Hepatocyte (in vitro differentiated cells): ENCODE measurements at places on chromosomes 11 and 22.

DNA sequence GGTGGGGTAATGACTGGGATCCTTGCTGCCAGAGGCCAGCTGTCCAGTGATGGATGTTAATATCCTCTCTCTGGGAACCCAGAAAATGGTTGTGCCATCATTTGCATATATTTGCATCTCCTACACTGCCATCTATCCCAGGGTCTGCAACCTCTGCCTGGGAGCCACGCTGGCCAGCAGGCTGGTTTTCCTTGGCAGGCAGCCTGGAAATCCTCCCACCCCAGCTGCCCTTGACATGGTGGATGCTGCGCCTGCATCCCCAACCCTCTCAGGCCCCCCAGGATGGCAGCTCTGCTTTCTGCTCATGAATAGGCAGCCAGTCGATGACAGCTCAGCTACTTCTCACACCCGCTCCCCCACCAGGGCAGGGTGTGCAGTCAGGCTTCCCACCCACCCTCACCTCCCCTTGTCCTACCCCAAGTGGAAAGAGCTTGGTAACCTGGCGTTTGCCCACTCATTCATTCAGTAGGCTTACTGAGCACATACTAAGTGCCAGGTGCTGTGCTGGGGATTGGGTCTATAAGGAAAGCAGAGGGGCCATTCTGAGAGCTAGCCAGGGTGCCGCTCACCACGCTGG is 202.5 kb downstream of the TRIM29 start:
- DNase-seq: no peak

- DNase-seq: no peak
These were observed 132.9 kb downstream of the BBOX1 start for GRCh38 chr11:27173545-27173944.

DNA sequence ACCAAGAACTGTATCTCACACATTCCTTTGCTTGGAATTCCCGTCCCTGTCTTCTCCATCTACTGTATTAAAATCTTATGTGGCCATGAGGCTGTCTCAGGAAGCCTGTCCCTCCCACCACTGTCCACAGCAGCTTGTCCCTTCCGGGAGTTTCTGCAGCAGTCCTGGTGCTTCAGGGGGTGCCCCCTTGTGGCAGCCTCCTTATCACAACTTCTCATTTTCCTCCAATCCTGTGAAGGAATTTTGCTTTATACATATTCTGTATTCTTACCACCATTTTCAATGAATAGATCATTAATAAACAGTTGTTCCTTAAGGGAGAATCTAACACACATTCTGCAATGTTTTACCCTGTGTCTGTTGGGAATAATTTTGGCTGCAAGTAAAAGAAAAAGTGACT is 220.4 kb upstream of the RAG2 start:
- no peak for DNase-seq

DNA sequence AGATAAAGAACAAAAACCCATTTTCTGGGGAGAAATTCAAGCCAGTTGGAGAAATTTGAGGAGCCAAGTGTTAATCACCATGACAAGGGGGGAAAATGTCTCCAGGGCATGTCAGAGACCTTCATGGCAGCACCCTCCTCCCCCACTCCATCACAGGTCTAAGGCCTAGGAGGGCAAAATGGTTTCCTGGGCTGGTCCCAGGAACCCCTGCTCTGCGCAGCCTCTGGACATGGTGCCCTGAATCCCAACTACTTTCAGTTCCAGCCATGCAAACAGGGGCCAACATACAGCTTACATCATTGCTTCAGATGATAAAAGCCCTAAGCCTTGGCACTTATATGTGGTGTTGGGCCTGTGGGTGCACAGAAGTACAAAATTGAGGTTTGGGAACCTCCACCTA is 167.5 kb downstream of the LUZP2 start:
- no peak for DNase-seq

GRCh38 chr11:125874556-125875124 is 12.8 kb upstream of the HYLS1 start:
- peak; percentile 86 for DNase-seq

DNA sequence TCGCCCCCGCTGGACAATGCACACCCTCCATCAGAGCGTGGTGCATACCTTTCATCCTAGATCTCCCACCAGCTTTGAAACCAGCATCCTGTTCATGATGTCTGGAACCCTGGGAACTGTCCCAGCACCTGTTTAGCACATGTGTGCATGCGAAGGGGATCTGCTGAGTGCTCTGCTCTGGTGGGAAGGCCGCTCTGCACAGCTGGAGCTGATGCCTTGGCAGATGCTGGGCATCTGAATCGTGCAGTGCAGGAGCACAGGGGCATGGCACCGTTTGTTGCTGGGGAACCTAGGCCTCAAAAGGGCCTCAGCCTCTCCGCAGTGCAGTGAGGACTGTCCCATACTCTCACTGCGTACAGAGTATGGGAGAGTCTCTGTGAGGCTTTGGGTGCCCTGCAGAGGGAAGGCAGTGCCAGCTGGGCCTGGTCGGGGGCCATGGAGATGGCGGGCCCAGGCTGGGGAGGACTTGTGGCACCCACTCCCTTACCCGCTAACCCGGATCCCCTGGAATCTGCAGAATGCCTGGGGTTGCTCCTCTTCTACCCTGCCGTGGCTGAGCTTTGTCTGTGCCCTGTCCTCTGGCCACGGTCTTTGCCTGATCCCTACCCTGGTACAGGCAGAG is 72.9 kb upstream of the ATXN10 start:
- DNase-seq: no peak

GRCh38 chr11:92226331-92227229 is 2.0 kb downstream of the FAT3 start:
- peak; percentile 39 for DNase-seq

GRCh38 chr11:83159902-83160865 is 3.3 kb downstream of the PCF11 start:
- peak; percentile 44 for DNase-seq

DNA sequence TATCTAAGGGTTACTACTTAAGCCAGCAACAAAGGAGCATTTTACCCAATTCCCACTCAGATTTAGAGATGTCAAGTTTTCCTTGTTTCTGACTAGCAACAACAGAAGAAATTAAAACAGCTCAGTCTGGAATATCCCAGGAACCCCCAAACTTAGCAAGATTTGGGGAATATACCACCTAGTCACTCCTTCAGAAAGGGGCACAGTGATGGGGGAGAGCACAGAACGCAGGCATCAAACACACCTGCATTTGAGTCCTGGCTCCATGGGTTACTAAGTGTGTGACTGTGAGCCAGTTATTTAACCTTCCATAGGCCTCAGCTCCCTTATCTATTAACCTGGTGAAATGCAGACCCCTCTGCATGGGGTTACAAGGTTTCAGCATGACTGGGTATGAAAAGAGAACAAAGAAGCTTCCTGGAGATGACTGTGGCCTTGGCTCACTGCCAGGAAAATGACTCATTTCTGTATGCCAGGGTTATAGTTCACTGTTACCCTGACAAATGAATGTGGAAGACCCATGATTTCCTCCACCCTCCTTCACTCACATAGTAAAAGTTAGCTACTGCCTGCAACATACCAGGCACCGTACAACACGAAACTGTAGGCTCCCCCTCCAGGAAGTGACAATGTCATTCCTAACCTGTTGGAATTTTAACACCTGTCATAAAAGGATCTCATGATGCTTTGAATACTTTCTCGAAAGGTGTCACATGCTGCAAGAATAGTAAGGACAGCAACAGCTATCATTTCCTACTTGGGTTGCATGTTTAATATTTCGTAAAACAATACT is 79.6 kb downstream of the ME3 start:
- peak; percentile 93 for DNase-seq

DNA sequence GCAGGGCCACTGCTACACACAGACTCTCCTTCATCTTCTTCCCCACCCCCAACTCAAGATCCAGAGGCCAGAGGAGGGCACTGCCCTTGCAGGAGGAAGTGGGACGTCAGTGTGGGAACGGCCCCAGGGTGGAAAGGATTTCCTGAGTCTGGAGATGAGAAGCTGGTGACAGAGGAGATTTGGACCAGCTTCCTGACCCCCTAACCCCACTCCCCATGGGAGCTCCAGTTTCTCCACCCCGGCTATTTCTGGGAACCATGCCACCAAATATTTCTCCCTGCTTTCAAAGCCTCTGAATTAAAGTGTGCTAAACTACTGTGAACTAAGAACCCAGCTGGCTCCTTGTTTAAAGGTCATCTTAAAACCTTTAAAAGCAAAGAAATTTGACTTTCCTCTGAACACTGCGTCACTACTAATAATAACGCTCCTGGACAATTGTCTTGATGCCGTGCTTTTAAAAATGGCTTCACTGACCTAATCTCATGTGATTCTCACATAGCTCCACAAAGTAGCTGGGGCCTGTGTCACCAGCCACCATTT is 46.6 kb downstream of the CWC15 start:
- peak; percentile 49 for DNase-seq
